ENCODE measurements at places on chromosomes 3 and 15.

DNA sequence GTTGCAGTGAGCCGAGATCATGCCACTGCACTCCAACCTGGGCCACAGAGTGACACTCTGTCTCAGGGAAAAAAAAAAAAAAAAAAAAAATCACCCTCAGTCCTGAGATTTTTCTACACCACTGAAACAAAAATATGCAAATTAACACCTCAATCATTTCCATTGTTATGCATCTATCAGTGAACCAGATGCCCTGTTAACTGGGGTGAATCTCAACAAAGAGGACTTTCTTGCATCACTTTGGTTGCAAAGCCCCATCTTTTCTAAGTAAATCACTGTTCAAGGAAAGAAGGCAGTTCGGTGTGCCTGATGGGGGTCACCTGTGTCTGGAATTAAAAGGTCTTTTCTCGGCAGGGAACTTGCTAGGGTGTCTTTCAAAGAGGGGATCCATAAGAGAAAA lies 421.6 kb downstream of the EPHB1 start:
- DNase-seq = no peak

DNA sequence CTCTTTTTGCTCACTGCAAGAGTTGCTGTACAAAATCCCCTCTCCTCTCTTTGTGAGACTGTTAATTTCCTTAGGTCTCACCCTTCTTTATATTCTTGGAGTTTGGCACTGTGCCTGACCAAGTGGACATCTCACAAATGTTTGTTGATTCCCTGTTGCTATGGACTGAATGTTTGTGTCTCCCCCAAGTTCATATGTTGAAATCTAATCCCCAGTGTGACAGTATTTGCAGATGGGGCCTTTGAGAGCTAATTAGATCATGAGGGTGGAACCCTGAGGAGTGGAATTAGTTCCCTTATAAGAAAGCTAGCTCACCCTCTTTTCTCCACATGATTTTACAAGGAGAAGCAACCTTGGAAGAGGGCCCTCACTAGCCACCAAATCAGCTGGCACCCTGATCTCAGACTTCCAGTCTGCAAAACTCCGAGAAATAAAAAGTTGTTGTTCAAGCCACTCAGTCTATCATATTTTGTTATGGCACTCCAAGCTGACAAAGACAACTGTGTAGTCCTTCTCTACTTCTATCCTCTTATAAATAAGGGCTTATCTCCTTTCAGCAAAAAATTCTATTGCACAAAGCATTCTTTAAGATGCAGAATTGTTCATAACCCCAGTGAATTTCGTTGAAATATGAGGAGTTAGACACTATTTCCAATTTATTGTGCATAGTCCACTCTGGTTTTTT lies 65.5 kb upstream of the NPHP3 start:
- DNase-seq = no peak

DNA sequence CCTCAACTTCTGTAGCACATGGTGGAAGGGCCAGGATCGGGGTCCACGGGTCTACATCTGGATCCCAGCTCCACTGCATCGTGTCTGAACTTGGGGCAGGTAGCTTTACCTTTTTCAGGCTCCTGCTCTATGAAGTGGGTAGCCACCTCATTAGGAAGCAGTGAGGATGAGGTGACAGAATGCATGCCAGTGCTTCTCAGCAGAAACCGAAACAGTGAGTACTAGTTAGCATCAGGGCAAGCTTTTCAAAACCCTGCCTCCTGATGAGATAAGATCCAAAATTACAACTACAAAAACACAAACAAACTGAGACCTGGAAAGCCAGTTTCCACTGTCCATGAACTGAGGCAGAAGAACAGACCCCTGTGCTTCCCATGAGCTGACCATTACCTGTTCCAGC lies 77.4 kb downstream of the ANXA2 start:
- DNase-seq = no peak

- DNase-seq = no peak
Observed at GRCh38 chr3:178680489-178680888, 144.3 kb downstream of the KCNMB2 start.

DNA sequence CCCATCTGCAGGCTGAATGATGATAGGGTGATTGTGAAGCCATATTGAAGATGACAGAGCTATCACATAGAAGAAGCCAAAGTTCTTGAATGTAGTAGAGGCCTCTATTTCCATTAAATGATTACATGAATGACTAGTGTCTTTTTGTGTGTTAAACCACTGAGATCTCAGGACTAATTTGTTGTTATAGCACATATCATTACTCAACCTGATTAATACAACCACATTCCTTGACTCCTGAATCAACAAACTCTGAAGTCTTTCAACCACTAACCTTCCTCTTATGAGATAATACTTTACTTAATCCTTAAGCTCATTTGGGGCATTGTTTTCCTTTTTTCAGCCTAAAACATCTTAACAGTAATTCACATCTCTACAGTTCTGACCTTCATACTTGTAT lies 564.5 kb upstream of the ADAMTS9 start:
- DNase-seq = no peak

DNA sequence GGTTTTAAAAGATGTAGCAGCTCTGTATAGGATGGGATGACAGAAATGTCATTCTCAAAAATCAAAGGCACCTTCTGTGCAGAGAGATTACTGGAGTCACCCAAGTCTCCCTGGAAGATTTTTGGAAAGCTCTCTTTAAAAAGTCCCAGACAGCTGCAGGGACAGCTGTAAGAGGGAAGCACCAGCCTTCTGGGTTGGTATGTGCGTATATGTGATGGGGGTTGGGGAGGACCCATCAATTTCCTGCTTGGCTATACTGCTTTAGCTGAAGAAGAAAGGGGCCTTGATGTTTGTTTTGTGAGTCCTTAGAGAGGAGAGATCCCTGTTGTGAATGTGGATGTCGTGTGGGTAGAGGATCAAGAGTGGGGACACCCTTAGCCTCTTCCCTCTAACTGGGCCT lies 5.4 kb upstream of the SEC11A start:
- DNase-seq = no peak

DNA sequence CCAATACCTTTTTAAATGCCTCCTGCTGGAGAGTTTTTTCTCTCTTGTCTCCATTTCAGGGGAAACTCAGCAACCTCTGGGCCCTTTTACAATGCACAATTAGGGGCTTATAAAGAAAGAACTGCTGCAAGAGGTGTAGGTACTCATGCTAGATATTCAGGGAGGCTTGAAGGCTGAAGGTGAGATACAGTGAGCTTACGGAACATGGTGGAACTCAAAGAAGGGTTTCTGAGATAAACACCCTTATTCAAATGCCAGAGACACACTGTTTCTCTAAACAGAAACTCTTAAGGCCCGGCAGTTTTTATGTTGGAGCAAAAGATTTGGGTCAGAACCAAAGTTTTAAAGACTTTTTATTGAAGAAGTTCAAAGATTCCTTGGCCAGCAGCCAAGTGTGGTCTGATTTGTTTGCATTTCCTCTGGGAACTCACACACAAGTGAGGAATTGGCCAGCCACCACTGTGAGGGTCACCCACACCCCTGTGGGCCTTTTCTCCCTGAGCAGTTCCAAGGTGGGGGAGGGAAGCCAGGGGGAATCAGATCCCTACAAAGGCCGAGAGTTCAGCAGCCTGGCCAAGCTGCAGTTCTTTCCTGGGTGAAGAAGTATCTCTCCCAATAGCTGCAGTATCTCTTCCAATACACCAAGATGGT lies 47.8 kb downstream of the TNFAIP8L3 start:
- peak; percentile 9 for DNase-seq

DNA sequence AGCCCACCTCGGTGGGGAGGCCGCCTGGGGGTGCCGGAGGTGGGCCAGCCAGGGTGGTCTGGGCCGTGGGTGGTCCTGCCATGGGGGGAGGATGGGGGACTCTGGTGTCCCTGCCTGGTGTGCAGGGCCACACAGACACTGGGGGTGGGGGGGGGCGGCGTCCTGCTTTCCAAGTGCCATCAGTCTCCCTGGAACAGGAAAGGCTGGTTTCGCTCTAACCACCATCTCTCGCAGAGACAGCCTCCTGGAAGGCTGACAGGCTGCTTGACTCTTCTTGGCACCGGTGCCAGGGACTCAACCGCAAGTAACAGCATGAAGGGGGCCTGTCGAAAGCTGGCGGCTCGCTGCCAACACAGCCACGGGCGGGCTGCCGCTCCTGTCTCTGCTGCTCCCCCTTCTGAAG lies 40.3 kb downstream of the RGMA start:
- peak; percentile 54 for DNase-seq

DNA sequence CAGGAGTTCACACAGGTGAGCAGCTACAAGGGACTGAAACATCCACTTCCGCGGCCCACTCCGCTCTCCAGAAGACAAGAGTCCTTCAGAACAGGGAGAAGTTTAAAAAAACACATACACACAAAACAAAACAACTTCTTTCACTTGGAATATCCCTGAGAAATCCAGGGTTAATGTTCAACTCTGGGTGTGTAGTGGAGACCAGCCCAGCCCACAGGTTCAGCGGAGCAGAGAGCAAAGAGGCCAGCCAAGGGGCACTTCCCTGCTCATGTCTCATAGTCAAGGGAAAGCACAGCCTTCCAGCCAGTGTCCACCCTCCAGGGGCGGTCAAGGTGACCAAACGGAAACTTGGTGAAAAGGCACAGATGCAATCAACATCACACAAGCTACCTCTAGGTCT lies 41.6 kb downstream of the WNT5A start:
- DNase-seq = no peak

- DNase-seq = no peak
Observed at GRCh38 chr3:72846166-72846565, 2.1 kb downstream of the SHQ1 start.

GRCh38 chr3:113070681-113071113 lies 79.9 kb downstream of the GTPBP8 start:
- peak; percentile 23 for DNase-seq

- no peak for DNase-seq
Observed at GRCh38 chr15:28017423-28017924, 81.6 kb downstream of the OCA2 start.

GRCh38 chr3:129699612-129700011 lies 93.1 kb upstream of the PLXND1 start:
- no peak for DNase-seq

DNA sequence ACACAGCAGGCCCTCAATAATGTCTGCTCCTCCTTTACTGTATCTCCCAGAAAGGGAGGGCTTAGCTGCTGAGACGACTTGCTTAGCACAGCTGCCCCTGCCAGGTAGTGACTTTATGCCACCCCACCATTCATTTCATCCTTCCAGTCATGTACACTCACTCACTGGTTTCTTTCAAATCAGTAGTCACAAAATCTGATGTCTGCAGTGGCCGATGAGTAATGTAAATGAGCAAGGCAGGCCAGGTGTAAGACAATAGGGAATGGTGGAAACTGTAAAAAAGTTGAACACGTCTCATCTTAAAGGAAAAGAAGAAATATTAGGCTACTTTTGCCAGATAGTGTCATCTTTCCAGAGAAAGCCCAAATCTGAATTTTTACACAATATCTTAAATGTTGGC lies 207.6 kb upstream of the PRICKLE2 start:
- DNase-seq = no peak

DNA sequence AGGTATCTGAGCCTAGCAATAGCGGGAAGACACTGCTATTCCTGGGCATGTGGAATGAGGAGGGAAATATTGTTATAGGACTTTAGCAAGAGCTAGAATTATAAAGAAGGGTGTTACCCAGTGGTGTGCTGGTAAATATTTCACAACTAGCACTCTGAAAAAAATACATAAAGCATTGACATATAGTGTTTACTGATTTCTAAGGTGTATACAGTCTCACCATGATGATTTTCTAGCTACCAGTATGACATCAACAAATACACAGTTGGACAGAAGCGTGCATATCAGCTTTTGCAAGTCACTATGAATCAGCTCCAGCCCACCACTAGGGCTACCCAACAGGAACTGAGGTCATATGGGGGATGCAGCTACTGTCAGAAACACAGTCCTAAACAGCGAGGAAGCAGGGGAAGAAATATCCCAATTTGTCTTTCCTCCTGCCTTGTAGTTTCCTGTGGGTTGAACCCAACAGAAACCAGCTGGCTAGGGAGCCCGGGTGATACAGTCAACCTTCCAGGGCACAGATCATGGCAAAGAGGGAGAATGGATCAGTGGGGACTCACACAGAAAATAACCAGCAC lies 39.6 kb downstream of the HGD start:
- DNase-seq = peak; percentile 21

- DNase-seq = no peak
Observed at GRCh38 chr15:66115568-66116206, 137.9 kb downstream of the MEGF11 start.

DNA sequence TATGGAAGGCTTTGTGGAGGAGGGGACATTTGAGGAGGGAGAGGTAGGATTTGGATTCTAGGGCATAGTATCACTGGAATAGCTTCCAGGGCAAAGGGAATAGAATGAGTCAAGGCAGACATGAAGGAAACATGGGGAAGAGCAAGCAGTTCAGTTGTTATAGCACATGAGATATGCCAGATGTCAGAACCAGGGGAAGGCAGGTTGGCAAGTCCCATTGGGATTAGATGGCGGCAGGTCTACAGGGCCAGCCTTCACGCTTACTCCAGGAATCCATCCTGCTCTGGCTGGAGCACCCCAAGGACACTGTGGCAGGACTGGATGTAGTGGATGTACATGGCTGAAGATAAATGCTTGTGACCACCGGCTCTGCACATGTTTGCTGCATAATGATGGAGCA lies 120.4 kb upstream of the ST8SIA2 start:
- DNase-seq = no peak

DNA sequence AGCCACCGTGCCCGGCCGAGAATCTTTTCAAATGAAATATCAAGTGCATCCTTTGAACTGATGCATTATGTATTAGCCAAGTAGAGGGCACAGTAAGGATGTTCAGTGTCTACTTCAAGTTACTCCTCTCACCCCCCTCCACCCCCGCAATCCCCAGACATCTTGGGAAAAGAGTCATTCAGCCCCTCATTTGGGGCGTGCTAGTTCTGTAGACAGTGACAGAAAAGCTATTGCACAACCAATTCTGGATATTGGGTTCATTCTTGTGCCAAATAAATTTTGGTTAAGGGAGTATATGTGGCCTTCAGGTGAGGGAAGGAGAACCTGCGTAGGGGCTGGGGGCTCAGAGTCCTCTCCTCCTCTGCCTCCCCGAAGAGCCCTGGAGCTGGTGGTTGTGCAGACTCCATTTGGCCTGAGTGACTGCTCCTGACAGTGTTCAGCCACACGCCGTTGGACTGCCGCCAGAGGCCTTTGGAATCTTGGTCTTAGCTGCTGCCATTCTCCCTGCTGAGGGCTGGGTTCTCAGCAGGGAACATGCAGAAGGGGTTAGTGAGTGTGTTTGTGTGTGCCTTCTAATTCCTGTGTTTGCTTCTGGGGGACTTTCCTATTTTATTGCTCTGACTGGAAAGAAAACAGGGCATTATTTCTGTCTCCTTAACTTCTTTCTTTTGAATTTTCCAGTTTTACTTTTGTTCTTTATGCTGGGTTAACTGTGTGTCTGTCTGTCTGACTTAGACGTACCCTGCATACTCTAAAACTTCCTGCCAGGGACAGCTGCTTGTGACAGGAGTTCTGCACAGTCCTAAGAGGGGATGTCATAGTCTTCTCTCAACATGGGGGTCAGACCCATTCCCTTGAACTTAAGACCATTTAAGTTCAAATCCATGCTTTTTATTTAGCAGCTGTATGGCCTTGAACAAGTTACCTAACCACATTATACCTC lies 21.0 kb downstream of the RARB start:
- DNase-seq = peak; percentile 52

Measured in GM03348 (cell line).